ENCODE measurements at places on chromosomes 11 and 22.

DNA sequence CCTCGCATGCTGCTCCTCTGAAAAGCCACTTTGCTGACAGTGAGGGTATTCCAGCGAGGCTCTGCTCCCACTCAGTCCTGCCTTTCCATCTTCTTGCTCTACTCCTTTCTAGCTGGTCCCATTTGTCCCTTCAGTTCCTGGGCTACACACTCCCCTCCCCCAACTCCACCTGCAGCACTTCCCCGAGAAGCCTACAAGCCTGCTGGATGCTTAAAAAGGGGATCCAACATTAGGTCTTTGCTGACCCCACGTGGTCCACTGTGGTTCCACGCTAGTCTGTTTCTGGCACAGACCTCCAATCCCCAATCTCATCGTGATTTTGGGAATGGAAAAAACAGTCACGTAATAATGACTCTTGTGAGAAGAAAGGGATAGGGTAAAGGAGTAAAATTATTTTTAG, 121.6 kb upstream of the SNX19 start:
- no peak for DNase-seq

DNA sequence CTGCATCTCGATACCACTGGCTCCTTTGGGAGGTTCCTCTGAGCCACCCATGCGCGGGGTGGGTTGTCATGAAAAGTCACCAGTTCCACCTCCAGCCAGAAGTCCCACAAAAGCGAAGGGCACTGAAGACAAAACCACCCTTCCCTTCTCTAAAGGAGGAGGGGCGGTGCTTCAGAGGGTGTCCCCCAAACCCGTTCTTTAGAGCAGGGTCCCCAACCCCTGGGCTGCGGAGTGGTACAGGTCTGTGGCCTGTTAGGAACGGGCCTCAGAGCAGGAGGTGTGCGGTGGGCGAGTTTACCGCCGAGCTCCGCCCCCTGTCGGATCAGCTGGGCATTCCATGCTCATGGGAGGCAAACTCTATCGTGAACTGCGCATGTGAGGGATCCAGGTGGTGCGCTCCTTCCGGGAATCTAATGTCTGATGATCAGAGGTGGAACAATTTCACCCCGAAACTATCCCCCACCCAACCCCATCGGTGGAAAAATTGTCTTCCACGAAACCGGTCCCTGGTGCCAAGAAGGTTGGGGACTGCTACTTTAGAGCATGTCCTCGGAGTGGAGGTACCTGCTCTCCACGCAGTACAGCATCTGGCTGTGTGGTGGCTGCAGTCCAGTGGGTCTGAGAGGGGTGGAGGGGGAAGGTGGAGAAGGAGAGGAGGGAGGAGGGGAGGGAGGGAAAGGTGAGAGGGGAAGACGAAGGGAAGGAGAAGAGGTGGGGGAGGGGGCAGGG, 72.9 kb upstream of the SEPTIN5 start:
- DNase-seq: no peak

GRCh38 chr11:46064221-46064620, 57.0 kb downstream of the PHF21A start:
- DNase-seq: no peak

DNA sequence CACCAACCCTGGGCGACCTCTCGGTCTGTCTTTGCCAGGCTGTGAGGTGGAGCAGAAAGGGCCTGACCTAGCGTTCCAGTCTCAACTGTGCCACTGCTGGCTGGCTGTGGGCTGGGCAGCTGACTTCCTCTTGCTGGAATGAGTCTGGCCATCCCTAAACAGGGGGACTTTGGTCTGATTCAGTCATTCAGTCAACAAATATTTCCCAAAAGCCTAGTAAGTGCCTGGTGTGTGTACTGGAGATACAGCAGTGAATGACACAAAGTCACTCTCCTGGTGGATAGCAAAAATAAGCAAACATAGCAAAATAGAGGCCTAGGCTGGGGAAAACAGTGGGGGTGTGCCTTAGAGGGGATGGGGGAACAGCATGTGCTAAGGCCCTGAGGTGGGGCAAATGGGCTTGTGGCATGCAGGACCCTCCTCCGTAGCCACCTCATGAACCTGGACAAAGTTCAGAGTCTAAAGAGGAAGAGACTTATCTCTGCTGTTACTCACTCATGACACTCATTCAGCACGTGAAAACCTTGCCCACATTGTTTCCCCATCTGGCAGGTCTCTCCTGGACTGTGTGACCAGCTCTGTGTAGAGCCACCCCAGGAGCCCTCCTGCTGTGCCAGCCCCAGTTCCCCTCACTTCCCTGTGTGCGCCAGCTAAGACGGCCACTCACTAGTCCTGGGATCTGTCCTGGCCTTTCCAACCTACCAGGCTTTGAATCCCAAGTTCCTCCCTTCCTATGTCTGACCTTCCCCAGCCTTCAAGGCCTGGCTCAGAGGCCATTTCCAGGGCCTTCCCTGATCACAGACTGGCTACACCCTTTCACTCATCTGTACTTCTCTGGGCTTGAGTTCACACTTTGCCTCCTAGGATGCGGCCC, 4.7 kb downstream of the GUCD1 start:
- DNase-seq: no peak

- DNase-seq: no peak
Measured at GRCh38 chr22:36279219-36279666, 26.3 kb downstream of the APOL1 start.

- no peak for DNase-seq
Measured at GRCh38 chr22:27560781-27561180, 240.8 kb downstream of the MN1 start.

DNA sequence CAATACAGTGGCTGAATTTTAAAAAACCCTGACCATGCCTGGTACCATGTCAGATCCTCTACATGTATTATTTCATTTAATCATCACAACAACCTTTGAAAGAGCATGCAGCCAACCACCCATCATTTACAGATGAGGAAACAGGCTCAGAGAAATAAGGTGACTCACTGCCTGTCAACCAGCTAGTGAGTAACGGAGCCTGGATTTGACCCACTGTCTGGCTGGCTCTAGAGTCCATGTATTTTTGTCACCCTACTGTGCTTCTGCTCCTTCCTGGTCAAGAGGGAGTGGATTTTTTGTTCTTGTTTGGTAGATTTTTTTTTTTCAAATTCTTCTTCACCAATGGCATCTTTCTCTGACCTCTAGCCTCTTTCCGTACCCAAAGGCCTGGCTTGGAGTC, 77.4 kb downstream of the CWC15 start:
- DNase-seq: no peak

DNA sequence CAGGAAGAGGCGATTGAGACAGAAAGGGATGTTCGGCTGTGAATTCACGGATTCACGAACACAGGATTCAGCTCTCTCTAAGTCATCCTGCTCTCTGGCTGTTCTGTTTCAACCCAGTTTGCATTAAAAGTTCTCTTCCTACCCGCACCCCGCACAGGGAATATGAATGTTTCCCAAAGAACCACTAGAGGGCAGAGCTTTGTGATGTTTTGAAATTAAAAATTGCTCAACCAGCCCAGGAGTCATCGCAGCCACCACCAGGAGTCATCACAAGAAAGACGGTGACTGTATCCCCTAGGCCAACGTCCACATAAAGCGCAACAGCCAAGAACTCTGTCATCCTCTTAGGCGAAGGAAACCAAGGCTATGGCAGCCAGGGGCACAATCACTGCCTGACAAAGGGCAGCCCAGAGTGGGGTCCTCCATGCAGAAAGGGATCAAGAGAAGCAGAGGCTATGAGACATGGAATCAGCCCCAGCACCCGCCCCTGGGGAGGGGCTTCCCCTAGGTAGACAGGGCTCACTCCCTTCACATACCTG, 122.4 kb downstream of the WT1 start:
- no peak for DNase-seq

DNA sequence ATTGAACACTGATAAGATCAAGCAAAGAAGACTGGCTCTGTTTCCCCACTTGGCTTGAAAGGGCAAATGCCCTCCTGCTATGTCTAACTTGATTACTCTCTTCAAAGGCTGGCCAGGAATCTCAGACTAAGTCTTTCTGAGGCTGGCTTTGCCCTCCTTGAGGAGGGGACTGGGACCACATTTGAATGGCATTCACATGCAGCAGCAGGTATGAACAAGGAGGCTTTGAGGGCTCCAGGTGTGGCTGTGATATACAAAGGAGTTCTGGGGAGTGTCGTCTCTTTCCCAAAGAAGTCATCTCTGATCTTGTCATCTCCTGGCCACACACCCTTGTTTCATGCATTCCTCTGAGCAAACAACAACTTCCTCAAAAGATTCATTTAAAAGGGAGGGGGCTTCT, 130.8 kb downstream of the ARL14EP start:
- no peak for DNase-seq

- no peak for DNase-seq
Measured at GRCh38 chr11:60169264-60169915, 13.5 kb downstream of the MS4A6A start.

- no peak for DNase-seq
Measured at GRCh38 chr11:121246021-121246768, 46.4 kb upstream of the SC5D start.

GRCh38 chr11:120068114-120068573, 69.8 kb downstream of the TRIM29 start:
- no peak for DNase-seq

DNA sequence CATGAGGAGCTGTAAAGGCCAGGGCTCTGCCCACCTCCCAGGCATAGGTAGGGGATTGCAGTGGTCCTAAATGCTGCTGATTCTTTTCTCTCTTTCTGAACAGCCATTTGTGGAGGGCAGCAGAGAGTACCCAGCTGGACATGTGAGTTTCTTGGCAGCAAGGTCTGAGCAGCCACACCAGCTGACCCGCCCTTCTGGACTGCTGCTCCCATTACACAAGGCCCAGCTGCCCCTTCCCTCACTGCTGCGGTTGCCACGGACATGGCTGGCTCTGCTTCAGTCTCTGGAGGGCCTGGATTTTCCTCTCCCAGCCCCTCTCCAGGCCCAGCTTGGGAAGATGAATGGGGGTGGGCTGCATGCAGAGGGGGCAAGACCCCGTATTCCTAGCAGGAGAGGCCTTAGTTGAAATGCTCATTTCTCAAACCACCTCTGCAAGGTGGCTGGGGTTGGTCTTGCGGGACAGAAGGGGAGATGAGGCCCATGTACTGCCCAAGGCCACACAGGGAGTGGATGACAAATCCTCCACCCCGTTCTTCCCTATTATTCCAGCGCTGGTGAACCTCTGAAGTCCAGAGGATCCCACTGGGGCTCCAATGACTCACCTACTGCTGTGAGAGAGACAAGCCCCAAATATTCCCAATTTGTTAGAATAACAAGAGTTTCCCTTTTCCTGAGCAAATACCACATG, 4.6 kb downstream of the LGALS12 start:
- no peak for DNase-seq

DNA sequence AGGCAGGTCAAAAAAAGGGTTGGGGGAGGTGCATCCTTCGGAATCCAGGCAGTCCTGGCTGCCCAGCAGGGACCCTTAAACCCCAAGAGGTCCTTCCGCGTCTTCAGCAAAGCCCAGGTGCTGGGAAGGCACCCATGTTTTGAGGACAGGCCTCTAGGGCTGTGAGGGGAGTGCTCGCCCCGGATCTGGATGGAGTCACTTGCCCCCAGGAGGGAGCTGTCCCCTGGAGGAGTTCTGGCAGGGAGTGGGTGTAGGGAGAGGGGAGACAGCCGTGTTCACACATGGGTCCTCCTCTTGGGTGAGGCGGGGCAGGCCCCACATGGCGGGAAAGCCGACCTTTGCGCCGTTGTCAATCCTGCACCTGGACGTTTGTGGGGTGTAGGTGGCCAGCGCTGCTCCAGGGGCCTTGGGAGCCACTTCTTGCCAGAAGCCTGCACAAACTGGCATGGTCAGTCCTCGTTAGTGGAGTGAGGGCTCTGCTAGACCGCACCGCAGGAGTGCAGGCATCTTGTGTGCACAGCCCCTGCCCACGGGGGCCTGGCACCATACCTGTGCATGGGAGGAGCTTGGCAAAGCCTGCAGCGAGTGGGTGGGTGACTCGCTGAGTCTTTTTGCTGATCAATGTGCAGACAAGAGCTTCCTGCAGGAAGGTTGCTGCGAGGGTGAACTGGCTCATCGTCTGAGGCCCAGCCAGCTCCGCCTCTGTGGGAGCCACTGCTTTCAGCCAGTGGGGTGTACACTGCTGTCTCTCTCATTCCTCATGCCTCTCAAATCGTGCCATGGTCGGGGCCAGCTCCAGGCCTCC, 16.0 kb downstream of the PPIL2 start:
- no peak for DNase-seq

DNA sequence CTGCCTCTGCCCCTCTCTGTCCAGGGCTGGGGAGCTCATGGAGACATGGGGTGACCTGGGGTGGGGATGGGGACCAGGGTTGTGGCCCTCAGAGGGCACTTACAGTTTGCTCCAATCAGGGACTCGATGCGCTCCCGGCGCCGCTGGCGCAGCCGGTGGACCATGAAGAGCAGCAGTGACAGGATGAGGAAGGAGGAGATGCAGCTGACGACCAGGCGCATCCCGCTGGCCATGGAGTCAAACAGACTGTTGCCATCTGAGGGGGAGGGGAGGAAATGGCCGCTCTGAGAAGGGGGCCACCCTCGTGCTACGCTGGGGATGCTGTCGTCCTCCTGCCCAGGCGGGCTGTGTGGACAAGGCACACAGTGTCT, 80.5 kb downstream of the DGCR2 start:
- DNase-seq: no peak

- no peak for DNase-seq
Measured at GRCh38 chr11:97703851-97704250, 1314.0 kb downstream of the JRKL start.

- DNase-seq: no peak
Measured at GRCh38 chr11:117898059-117898458, 21.6 kb upstream of the FXYD6 start.

DNA sequence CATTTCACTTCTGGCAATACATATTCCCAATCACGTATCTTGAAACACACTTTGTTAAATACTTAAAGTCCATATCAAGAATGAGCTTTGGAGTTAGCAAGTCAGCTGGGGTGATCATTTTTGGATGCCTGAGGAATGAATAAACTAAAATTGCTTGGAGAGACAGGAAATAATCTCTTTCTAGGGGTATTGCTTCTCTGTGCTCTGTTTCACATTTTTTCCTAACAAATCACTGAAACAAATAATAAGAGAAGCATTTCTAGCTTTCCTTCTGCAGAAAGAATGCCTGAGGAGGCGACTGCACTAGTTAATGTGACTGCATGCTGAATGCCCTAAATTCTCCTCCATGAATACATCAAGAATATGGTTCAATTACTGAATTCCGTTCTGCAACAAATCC, 541.4 kb upstream of the CCDC90B start:
- no peak for DNase-seq

All from cortex of kidney (tissue), 1 donor.